ENCODE measurements at places on chromosomes 5 and 9. TPM values are rescaled to one million over a fixed set of nuclear protein-coding genes. Genes with fewer than 3 reads are reported as not detected.

SH3RF2 gene
- 1.2 TPM for total RNA-seq

OR1Q1 gene
- not detected for total RNA-seq

IRGM gene
- total RNA-seq, result not detected

SCGB3A1 gene
- not detected for total RNA-seq

NTRK2 gene
- total RNA-seq, result 0.26 TPM

BNC2 gene
- 34.7 TPM for total RNA-seq

SYK gene
- total RNA-seq, result not detected

FAM153A gene
- total RNA-seq, result not detected

KCNV2 gene
- not detected for total RNA-seq

FCN1 gene
- not detected for total RNA-seq

STK32A gene
- total RNA-seq, result 2.8 TPM

PTPDC1 gene
- total RNA-seq, result 7.6 TPM

GADD45G gene
- total RNA-seq, result 2.3 TPM

PROB1 gene
- total RNA-seq, result 0.77 TPM

PCDHB14 gene
- total RNA-seq, result 0.77 TPM

PCDHGA12 gene
- 13.7 TPM for total RNA-seq

SHISAL2B gene
- total RNA-seq, result not detected

SAXO1 gene
- total RNA-seq, result 0.17 TPM

PSAT1 gene
- total RNA-seq, result 115 TPM

ACTBL2 gene
- total RNA-seq, result under 0.01 TPM

SEMA5A gene
- 17.7 TPM for total RNA-seq

B4GALT1 gene
- total RNA-seq, result 24.1 TPM

CCL27 gene
- not detected for total RNA-seq

ADRB2 gene
- total RNA-seq, result 4.5 TPM

MEIKIN gene
- total RNA-seq, result not detected

CDH10 gene
- under 0.01 TPM for total RNA-seq

EGFLAM gene
- 0.33 TPM for total RNA-seq

MYORG gene
- total RNA-seq, result 0.83 TPM

TMEM215 gene
- total RNA-seq, result not detected

PCDHGB3 gene
- 5.8 TPM for total RNA-seq

C9orf40 gene
- total RNA-seq, result 4.5 TPM

MED27 gene
- total RNA-seq, result 13.4 TPM

Data from fibroblast of lung (primary cell).